ENCODE measurements at places on chromosomes 4 and X.

DNA sequence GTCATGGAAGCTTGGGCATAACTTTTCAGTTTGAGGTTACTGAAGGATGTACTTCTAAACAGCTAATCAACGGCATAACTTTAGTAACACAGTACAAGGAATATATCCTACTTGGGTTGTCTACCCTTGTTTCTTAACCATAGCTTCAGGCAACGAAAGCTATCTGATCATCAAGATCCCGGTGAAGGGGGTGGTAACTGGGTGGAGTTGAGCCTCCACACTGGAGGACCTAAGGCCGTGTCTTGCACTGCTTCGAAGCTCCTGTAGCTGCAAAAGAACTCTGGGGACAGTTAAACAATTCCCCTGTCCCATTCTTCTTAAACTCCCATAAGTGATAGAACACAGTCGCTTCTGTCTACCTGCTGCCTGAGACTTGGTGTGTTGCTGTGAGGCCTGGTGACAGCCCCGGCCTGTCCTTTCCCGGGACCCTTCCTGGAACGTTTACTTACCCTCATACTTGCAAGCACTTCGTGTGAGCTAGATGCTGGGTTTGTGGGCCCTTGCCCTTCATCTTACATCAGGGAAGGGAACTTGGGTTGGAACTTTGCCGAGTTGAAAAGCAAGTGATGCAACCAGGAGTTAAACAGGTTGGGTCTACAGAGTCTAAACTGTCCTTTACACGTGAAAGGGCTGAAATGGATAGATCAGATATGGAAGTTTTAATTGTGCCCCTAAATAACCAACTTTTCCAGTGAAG, 5.8 kb upstream of the WDR1 start:
- DNase-seq: no peak

DNA sequence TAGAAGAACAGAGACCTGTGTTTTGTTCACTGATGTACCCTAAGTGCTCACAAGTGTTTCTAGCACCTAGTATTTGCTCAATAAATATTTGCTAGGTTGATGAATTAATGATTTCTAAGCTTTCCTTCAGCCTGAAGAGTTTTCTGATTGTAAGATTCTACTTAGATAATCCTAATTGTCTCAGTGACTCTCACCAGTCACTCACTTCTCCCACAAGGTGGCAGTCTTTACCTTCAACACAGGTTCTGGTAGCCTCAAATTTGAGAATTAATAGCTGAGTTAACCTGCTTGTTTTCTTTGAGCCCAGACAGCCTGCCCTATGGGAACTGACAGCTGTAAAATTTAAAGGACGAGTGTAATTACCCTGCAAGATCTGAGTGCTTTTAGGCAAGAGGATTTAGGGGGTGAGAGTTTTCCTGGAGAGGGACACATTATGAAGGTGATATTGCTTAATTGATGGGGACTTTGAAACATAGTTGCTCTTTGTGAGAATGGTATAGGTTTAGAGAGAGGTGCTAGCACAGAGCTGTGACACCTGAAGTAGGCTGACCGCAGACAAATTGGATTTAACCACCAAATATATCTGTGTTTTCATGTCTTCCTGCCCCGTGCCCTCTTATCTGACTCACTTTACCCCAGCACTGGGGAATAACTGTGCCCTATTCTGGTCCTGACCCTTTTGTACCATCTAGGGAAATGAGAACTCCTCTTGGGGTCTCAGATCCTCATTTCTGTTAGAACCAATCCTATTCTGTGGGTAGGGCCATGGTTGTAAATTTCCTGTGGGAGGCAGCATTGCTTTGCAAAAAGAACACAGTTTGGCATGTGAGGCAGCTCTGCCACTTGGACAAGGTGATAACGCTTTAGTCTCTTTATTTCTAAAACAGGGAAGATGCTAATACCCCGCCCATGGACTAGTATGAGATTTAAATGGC, 27.7 kb downstream of the CD38 start:
- DNase-seq: peak; percentile 53

GRCh38 chrX:109959356-109959871, 43.5 kb upstream of the TMEM164 start:
- DNase-seq: no peak

DNA sequence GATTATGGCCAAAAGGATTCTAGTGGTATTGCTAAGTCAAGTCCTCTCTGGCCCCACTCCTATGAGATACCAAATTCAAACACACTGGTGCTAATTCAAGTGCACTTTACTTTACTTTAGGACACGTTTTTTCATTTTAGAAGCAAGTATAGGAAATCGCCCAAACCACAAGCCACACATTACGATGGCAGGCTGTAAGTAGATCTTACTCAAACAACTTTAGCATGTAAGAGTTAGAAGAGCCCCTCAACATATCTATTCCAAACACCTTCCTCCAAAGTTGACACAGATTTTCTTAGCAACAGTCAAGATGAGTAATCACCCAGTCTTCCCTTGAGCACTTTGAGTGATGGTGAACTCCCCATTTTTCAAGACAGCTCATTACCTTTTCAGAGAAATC, 43.6 kb downstream of the DRD5 start:
- DNase-seq: no peak

GRCh38 chrX:155148724-155149537, 67.3 kb upstream of the VBP1 start:
- no peak for DNase-seq

DNA sequence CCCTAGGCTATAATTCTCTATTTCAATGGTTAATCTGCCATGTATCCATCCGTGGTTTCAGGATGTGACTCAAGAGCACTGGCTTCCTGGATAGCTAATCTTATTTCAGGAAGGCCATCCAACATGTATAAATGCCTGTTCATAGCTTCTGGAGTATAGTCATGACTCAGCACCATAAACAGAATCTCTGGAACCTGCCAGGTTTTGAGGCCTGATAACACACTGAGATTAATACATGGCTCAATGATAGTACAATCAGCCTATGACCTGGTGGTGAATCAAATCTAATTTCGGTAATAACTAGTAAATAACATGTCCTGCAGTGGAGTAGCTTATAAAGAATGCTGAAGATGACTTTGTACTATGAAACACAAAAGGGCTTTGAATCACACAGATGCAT, 5.7 kb upstream of the IL13RA2 start:
- DNase-seq: peak; percentile 15

- DNase-seq: peak; percentile 42
These were observed 159.3 kb downstream of the PALLD start for GRCh38 chr4:168656055-168656660.

GRCh38 chr4:54289316-54289715, 60.2 kb downstream of the PDGFRA start:
- no peak for DNase-seq

- no peak for DNase-seq
These were observed 161.9 kb upstream of the STK26 start for GRCh38 chrX:131861088-131861787.

DNA sequence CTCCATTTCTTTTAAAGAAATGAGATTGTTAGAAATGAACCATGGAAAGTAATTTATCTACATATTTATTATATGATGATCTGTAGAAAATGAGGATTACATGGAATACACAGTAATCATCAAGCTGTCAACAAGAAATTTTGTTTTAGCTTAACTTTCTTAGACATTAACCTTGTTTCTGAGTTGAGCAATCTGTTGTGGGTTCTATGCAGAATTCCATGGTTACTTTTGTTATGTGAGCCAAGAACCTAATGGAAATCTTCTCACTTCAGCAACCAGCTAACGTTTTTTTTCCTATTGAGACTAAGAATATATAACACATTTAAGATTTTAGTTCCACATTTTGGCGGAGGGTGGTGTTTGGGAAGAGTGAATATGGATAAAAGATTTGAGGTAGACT, 136.1 kb upstream of the SLC4A4 start:
- DNase-seq: no peak

GRCh38 chr4:99669084-99669483, 11.5 kb upstream of the C4orf54 start:
- no peak for DNase-seq

DNA sequence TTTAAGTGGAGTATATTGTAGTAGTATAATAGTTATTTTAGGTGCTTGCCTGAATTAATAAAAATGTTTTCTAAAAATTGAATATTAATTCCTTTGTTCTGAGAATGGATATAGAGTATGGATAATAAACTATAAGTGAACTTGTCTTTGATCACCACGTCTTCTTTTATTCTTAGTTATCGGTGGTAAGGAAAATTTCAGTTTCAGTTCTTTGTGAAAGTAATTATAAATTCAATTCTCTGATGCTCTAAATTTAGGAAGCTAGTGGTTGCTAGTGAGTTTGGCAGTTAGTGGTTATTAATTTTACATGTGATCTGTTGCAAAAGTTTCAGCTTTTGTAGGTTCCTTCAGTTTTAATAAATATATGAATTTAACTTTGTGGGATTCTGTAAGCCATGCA, 30.8 kb downstream of the MRPL1 start:
- no peak for DNase-seq

DNA sequence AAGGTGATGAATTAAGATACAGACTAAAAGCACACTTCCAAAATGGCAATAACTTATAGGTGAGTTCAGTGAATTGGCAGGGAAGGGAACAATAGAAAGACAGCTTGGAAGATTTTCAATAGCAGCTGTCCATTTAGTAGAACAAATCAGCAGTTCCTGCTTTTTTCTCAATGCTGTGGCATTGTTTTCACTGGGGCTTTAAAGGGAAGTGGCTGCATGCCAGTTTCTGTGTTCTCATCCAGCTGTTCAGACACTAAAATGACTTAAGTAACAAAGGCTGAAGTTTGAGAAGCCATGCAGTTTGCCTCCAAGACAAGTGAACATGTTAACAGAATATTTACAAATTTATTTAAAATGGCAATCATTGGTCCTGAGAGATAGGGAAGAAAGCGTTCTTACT, 291.9 kb downstream of the FAM47A start:
- no peak for DNase-seq

- no peak for DNase-seq
These were observed 124.9 kb upstream of the CYSLTR1 start for GRCh38 chrX:78452356-78452755.

DNA sequence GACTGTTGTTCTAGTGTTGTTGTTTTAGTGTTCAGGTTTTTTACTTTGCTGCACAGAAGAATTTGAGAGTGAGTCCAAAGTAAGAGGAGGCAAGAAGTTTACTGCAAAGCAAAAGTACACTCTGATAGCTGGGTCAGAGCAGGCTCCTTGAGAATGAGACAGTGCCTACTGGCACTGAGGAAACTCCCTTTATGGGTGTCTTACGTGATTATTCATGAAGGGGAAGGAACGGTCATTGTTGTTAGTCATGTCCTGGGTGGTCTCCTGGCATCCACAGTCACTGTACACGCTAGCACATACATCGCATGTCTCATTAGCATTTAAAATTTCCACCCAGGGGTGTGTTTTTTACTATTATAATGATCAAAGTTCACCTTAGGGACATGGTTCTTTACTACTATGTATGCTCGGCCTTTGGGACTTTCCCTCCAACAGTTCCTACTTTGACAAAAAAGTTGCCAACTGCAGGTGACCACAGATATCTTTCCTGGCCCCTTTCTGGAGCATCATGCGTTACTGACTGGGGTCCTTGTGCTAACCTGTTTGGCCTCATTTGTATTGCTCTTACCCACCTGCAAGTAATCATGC, 688.9 kb upstream of the AMOT start:
- no peak for DNase-seq

- no peak for DNase-seq
These were observed 22.9 kb upstream of the TMEM255A start for GRCh38 chrX:120334151-120334550.

- DNase-seq: peak; percentile 80
These were observed 205.9 kb downstream of the SOWAHB start for GRCh38 chr4:76691807-76692582.

DNA sequence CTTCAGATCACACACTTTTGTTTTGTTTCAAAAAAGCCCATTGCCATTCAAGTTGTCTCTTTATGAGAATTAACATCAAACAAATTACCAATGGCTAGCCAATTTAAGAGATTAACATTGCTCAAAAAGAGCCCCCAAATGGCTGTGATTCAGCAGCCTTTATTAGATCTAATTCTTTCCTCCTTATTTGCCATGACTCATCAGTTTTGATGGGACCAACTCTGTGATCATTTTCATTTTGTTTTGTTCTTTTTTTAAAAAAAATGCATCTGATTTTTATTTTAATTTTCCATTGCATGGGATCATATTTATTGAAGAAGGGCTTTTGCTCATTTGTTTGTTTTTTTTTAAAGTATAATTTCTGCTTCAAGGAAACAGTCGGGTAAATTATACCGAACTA, 161.6 kb upstream of the FRMPD4 start:
- no peak for DNase-seq

DNA sequence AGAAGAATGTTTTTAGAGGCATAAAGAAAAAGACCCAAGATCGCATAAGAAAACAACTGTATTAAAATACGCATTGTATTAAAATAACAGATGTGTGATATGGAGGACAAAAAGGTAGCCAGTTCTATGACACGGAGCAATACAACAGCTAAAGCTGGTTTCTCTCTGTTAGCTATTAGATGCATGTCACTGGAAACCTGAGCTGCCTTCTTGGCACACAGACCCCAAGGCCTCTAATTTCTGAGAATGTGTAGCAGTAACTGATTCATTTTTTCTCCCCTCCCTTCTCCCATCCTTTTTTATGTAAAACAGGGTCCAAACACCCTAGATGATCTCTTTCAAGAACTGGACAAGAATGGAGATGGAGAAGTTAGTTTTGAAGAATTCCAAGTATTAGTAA, 4.1 kb downstream of the S100G start:
- no peak for DNase-seq

DNA sequence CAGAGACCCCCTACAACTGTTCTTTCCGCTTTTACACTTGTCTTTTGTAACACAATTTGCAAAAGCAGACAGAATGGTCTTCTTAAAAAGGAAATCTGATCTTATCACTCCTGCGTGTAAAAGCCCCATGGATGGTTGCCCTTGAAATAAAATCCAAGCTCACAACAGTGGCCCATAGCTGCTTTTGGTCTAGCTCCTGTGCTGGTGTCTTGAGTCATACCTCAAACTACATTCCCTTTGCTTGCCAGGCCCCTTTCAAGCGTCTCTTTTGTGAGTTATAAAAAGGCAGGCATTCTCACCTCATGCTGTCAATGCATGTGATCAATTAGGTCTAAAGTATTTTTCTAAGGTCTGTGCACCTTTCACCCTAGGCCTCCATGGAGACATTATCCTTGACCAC, 27.6 kb downstream of the HPGD start:
- DNase-seq: no peak

- no peak for DNase-seq
These were observed 28.1 kb downstream of the DGKK start for GRCh38 chrX:50442426-50443116.

GRCh38 chrX:108696690-108697089, 39.7 kb downstream of the IRS4 start:
- no peak for DNase-seq

GRCh38 chr4:124711471-124712371, 811 bp downstream of the ANKRD50 start:
- DNase-seq: peak; percentile 62

All from kidney glomerular epithelial cell (primary cell).